ENCODE measurements at places on chromosomes 11 and 22.

- no peak for DNase-seq
Measured at GRCh38 chr11:90587896-90588295, 365.0 kb upstream of the CHORDC1 start.

DNA sequence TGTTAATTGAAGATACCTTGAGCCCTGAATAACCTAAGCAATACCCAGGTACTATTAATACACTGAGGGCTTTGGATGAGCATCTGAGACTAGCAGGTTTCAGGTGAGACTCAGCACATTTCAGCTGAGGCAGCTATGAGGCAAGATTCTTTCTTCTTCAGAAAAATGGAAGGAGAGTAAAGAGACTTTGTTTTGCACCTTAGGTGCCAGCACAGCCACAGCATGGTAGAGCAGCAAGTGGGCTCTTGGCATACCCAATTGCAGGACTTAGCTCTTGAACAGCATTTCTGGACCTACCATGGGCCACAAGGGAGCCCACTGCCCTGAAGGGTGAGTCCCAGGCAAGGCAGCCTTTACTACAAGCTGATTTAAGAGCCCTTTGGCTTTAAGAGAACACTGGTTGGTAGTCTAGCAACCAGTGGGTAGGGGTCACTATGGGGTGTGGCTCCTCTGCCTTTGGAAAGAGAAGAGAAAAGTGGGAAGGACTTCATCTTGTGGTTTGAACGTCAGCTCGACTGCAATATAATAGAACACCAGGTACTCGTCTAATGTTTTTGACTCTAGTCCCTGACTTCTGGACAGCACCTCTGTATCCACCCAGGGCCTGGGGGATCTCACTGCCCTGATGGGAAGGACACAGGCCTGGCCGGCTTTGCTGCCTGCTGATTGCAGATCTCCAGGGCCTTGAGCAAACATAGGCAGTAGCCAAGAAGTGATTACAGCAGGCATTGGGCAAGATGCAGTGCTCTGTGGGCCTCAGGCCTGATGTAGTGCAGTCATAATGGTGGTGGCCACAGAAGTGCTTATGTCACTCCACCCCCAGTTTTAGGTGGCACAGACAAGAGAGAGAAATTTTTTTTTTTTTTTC, 73.3 kb downstream of the GLYATL1 start:
- no peak for DNase-seq

- DNase-seq = no peak
Measured at GRCh38 chr11:42271306-42271705, 811.9 kb upstream of the LRRC4C start.

GRCh38 chr11:67588136-67588503, 4.5 kb downstream of the GSTP1 start:
- DNase-seq = no peak

Measured in NCI-H446 treated with DMSO at 0.1 percent for 48 hours (cell line).